ENCODE measurements at places on chromosomes 4 and X. TPM values are rescaled to one million over a fixed set of nuclear protein-coding genes. Genes with fewer than 3 reads are reported as not detected.
A peak's percentile ranks its signal among the peaks of the same experiment; 100 is the strongest.

FHL1 gene
- 55.3 TPM for total RNA-seq

PRPS2 gene
- 60.8 TPM for total RNA-seq

CENPVL1 gene
- total RNA-seq, result not detected

EPGN gene
- 1.2 TPM for total RNA-seq

MAP7D2 gene
- total RNA-seq, result 2.4 TPM

IQCM gene
- 0.68 TPM for total RNA-seq

GTPBP6 gene
- total RNA-seq, result 39.6 TPM

AVPR2 gene
- total RNA-seq, result not detected

GAGE12H gene
- not detected for total RNA-seq

NUDT10 gene
- total RNA-seq, result 5.3 TPM

TMPRSS11B gene
- total RNA-seq, result not detected

GRCh38 chrX:150548684-150549083 is 19.7 kb upstream of the MTM1 start:
- H3K4me1 ChIP-seq, result no peaks in the 10 kb centered on the region
- no peak overlapping the region for H3K4me3 ChIP-seq
- DNase-seq, result no peak
- H3K36me3 ChIP-seq, result no peaks in the 10 kb centered on the region
- H3K27ac ChIP-seq, result no peak overlapping the region

DNA sequence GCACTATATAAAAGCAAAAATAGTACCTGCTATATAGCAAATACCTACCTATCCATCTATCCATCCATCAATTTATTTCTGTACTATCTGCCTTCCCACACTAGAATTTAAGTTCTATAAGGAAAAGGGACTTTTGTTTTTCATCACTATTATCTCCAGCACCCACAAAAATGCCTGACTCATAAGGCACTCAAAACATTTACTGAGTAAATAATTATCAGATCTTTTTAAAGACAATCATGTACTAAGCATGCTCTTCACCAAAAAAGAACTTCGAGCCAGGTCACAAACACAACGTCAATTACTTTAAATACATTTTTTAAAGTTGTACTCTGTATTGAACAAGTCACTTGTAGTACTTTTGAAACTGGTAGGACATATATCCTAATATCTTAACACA is 119.9 kb downstream of the FBXW7 start:
- no peak overlapping the region for H3K27ac ChIP-seq
- no peaks in the 10 kb centered on the region for H3K36me3 ChIP-seq
- no peak overlapping the region for H3K4me3 ChIP-seq
- no peaks in the 10 kb centered on the region for H3K27me3 ChIP-seq

DNA sequence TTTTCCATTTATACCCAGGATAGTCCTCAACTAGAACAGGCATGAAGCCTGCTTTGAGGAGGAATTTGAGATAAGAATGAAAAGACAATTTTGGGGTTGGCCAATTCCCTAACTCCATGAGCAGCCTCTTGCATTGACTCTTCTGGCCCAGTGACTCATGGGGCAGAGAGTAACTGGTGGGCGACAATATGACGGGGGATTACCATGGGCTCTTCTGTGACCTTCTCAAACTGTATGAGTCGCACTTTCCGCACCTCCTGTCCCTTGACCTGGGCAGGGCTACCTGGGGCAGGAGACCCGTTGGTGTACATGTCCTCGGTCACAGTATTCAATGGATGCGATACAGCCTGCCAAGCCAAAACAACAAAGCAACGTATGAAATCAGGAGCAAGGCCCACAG is 13.3 kb downstream of the MPP1 start:
- DNase-seq, result no peak
- no peak overlapping the region for H3K4me3 ChIP-seq
- no peaks in the 10 kb centered on the region for H3K27me3 ChIP-seq
- no peaks in the 10 kb centered on the region for H3K36me3 ChIP-seq
- H3K27ac ChIP-seq, result no peak overlapping the region
- no peaks in the 10 kb centered on the region for H3K4me1 ChIP-seq

- no peaks in the 10 kb centered on the region for H3K36me3 ChIP-seq
- no peak for DNase-seq
- H3K4me3 ChIP-seq, result no peak overlapping the region
- H3K4me1 ChIP-seq, result no peaks in the 10 kb centered on the region
- H3K27ac ChIP-seq, result no peak overlapping the region
- H3K27me3 ChIP-seq, result no peaks in the 10 kb centered on the region
These were observed 75.8 kb downstream of the ADAM29 start for GRCh38 chr4:174993916-174994315.

GRCh38 chrX:1612641-1613286 is 2.1 kb upstream of the ASMT start:
- no peak overlapping the region for H3K4me3 ChIP-seq
- H3K36me3 ChIP-seq, result no peaks in the 10 kb centered on the region
- no peaks in the 10 kb centered on the region for H3K27me3 ChIP-seq
- H3K4me1 ChIP-seq, result no peaks in the 10 kb centered on the region
- no peak overlapping the region for H3K27ac ChIP-seq

GRCh38 chr4:174874898-174875297 is 43.3 kb upstream of the ADAM29 start:
- H3K4me3 ChIP-seq, result no peak overlapping the region
- H3K27me3 ChIP-seq, result no peaks in the 10 kb centered on the region
- no peak overlapping the region for H3K27ac ChIP-seq
- no peak for DNase-seq
- H3K36me3 ChIP-seq, result no peaks in the 10 kb centered on the region

DNA sequence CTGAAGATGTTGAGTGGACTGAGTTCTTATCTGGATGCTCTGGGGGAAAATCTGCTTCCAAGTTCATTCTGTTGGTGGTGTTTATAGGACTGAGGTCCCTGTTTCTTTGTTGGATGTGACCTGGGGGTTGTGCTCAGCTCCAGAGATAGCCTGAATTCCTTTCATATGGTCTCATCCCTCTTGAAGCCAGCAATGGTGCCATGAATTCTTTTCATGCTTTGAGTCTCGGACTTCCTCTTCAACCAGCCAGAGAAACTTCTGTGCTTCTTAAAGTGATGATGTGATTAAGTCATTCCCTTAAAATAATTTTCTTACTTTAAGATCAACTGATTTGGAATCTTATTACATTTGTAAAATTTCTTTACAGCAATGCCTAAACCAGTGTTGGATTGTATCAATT is 233.8 kb upstream of the UGT8 start:
- DNase-seq, result no peak
- H3K27ac ChIP-seq, result no peak overlapping the region
- H3K4me1 ChIP-seq, result no peaks in the 10 kb centered on the region
- H3K27me3 ChIP-seq, result no peaks in the 10 kb centered on the region
- no peaks in the 10 kb centered on the region for H3K36me3 ChIP-seq

GRCh38 chr4:147785129-147785528 is 53.2 kb downstream of the ARHGAP10 start:
- DNase-seq, result no peak
- peaks cover 17% of the 10 kb centered on the region for H3K4me1 ChIP-seq
- no peak overlapping the region for H3K27ac ChIP-seq
- no peaks in the 10 kb centered on the region for H3K27me3 ChIP-seq
- no peaks in the 10 kb centered on the region for H3K36me3 ChIP-seq
- H3K4me3 ChIP-seq, result no peak overlapping the region

- no peak overlapping the region for H3K27ac ChIP-seq
- H3K36me3 ChIP-seq, result no peaks in the 10 kb centered on the region
- H3K27me3 ChIP-seq, result no peaks in the 10 kb centered on the region
- peaks cover 4% of the 10 kb centered on the region for H3K4me1 ChIP-seq
- H3K4me3 ChIP-seq, result no peak overlapping the region
- no peak for DNase-seq
These were observed 1003.5 kb upstream of the LCORL start for GRCh38 chr4:19025031-19025430.

DNA sequence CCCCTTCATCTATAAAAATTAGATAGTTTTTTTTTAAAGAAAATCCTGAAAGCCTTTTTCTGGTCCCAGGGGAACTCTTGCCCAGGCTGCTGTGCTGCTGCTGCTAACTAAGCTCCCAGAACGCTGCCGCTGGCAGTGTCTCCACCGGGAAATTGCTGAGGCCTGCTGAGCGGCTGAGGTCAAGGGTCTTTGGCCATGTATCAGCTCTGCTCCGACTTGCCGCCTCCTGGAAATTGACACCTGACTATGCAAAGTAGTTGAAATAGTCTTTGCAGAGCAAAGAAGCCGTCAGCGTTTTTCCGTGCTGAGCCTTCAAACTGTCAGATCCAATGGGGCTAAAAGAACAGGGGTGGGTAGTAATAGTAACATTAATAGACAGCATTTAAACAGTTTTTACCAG is 839 bp downstream of the QDPR start:
- peak overlapping the region; percentile 62 for H3K4me3 ChIP-seq
- H3K27me3 ChIP-seq, result no peaks in the 10 kb centered on the region
- H3K27ac ChIP-seq, result peak overlapping the region; percentile 78
- no peaks in the 10 kb centered on the region for H3K36me3 ChIP-seq

DNA sequence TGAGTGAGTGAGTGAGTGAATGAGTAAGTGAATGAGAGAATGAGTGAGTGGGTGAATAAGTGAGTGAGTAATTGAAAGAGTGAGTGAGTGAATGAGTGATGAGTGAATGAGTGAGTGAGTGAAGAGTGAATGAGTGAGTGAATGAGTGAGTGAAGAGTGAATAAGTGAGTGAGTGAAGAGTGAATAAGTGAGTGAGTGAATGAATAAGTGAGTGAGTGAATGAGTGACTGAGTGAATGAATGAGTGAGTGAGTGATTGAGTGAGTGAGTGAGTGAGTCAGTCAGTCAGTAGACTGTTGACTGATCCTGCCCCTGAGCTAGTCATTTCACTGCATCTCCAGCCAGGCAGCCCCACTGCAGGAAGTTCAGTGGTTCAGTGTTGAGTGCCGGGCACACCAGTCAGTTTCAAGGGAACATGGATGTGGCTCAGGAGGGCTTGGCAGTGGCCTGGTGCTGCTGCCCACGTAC is 228.4 kb upstream of the PSAPL1 start:
- H3K4me1 ChIP-seq, result no peaks in the 10 kb centered on the region
- H3K36me3 ChIP-seq, result no peaks in the 10 kb centered on the region
- no peaks in the 10 kb centered on the region for H3K27me3 ChIP-seq
- no peak for DNase-seq
- H3K4me3 ChIP-seq, result no peak overlapping the region
- H3K27ac ChIP-seq, result no peak overlapping the region

GRCh38 chr4:17869327-17869726 is 58.5 kb downstream of the NCAPG start:
- no peak for DNase-seq
- H3K4me1 ChIP-seq, result no peaks in the 10 kb centered on the region
- no peak overlapping the region for H3K27ac ChIP-seq
- no peaks in the 10 kb centered on the region for H3K36me3 ChIP-seq
- H3K27me3 ChIP-seq, result no peaks in the 10 kb centered on the region

GRCh38 chr4:178339769-178340168 is 897.5 kb upstream of the AGA start:
- no peak for DNase-seq
- H3K27ac ChIP-seq, result no peak overlapping the region
- no peaks in the 10 kb centered on the region for H3K27me3 ChIP-seq
- H3K36me3 ChIP-seq, result no peaks in the 10 kb centered on the region
- H3K4me1 ChIP-seq, result no peaks in the 10 kb centered on the region

- H3K27ac ChIP-seq, result no peak overlapping the region
- H3K27me3 ChIP-seq, result no peaks in the 10 kb centered on the region
- no peaks in the 10 kb centered on the region for H3K4me1 ChIP-seq
- H3K4me3 ChIP-seq, result no peak overlapping the region
These were observed 173.9 kb downstream of the GRIA3 start for GRCh38 chrX:123357941-123358340.

- H3K4me1 ChIP-seq, result peaks cover 7% of the 10 kb centered on the region
- DNase-seq, result no peak
- H3K27me3 ChIP-seq, result no peaks in the 10 kb centered on the region
These were observed 349.0 kb upstream of the GATB start for GRCh38 chr4:152109531-152110509.

- no peak for DNase-seq
- no peak overlapping the region for H3K4me3 ChIP-seq
- H3K27me3 ChIP-seq, result no peaks in the 10 kb centered on the region
These were observed 105.6 kb downstream of the AMMECR1 start for GRCh38 chrX:110212299-110212698.

GRCh38 chr4:41709844-41710481 is 38.6 kb downstream of the PHOX2B start:
- no peaks in the 10 kb centered on the region for H3K27me3 ChIP-seq
- DNase-seq, result peak; percentile 51
- no peaks in the 10 kb centered on the region for H3K4me1 ChIP-seq
- no peaks in the 10 kb centered on the region for H3K36me3 ChIP-seq
- H3K4me3 ChIP-seq, result no peak overlapping the region

- H3K4me1 ChIP-seq, result no peaks in the 10 kb centered on the region
- H3K36me3 ChIP-seq, result no peaks in the 10 kb centered on the region
- no peak overlapping the region for H3K4me3 ChIP-seq
- DNase-seq, result no peak
- no peaks in the 10 kb centered on the region for H3K27me3 ChIP-seq
These were observed 137.8 kb upstream of the RBPJ start for GRCh38 chr4:26183017-26183416.

DNA sequence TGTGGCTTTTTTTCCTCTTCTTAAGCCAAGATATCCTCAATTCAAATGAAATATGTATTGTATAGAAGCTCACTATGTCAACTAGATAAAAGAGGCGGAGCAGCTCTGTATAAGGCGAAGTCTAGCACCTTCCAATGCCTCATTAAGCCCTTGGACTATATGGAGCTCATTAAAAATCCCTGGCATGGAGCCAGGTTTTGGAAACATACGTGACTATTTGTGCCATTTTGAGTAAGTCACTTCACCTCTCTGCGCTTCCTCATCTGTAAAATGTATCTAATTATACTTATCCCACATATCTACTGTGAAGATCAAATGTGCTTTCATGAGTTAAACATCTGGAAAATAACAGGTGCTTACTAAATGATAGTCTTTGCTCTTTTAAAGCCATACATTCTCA is 57.2 kb downstream of the YIPF6 start:
- H3K27me3 ChIP-seq, result no peaks in the 10 kb centered on the region
- no peaks in the 10 kb centered on the region for H3K4me1 ChIP-seq
- no peak overlapping the region for H3K4me3 ChIP-seq
- no peak overlapping the region for H3K27ac ChIP-seq

DNA sequence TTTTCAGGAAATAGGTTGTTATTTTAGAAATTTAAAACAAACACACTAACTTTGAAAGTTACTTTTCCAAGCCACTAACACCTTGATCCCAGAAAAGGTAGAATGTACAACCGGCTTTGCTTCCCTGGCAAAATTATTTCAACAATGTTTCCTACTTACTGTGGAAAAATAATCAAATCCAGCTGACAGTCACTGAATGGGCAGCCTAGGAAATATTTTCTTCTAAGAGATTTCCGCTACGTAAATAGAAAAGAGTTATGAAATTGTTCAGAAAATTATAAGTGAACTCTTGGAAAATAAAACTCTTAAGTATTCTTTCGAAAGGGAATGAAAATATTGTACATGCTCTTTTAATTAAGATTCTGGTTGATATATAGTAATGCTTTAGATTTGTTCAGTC is 195.7 kb downstream of the GASK1B start:
- H3K4me1 ChIP-seq, result no peaks in the 10 kb centered on the region
- no peak overlapping the region for H3K27ac ChIP-seq
- no peak overlapping the region for H3K4me3 ChIP-seq
- DNase-seq, result no peak
- H3K36me3 ChIP-seq, result no peaks in the 10 kb centered on the region
- no peaks in the 10 kb centered on the region for H3K27me3 ChIP-seq

DNA sequence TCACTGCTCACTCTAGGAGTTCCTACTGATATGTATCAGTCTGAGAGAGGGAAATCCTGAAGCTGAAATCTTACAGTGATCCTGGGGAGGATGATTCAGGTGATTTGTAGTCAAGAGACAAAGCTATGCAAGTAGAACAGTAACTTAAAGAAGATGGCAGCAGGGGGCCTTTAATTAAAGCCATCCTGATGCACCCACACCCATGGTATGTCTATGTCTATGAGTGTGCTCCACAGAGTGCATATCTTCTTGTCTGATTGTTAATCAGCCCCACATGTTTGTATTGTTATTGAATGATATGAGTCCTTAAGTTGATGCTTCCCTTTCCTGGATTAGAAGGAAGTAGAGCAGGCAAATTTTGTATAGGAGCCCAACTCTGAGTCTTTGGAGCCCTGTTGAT is 78.8 kb downstream of the NHS start:
- H3K36me3 ChIP-seq, result no peaks in the 10 kb centered on the region
- H3K4me3 ChIP-seq, result no peak overlapping the region
- no peaks in the 10 kb centered on the region for H3K4me1 ChIP-seq
- no peaks in the 10 kb centered on the region for H3K27me3 ChIP-seq
